ENCODE measurements at places on chromosomes 1 and 21.

DNA sequence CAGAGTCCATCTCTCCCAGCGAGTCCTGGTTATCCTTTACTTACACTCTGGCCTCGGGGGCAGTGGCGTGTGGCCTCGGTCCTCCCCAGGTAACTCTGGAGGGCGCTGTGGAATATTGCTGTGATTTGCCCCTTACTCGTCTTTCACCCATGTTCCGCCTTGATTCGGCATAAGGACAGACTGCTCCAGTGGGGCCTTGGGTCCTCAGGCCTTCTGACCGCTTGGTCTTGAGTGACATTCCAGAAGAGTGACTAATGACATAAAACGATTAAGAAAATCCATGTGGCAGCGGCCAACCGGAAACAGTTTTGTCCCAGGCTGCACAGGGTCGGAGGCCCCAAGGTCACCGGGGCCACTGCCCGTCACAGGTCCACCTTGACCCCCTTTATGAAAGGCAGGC, 11.0 kb downstream of the ICMT start:
- no peak for DNase-seq

GRCh38 chr1:36560177-36560576, 77.5 kb upstream of the CSF3R start:
- no peak for DNase-seq

GRCh38 chr1:210262897-210263272, 30.3 kb downstream of the SERTAD4 start:
- DNase-seq: no peak

GRCh38 chr1:53195246-53196016, 1.2 kb upstream of the CPT2 start:
- DNase-seq: no peak

- no peak for DNase-seq
Measured at GRCh38 chr1:15403962-15404580, 5.6 kb upstream of the EFHD2 start.

- DNase-seq: no peak
Measured at GRCh38 chr1:70288166-70288565, 66.4 kb downstream of the ANKRD13C start.

GRCh38 chr1:209072481-209072880, 511.0 kb upstream of the CAMK1G start:
- no peak for DNase-seq

GRCh38 chr1:229352975-229353374, 10.1 kb upstream of the CCSAP start:
- DNase-seq: no peak

- no peak for DNase-seq
Measured at GRCh38 chr1:59947047-59947938, 20.7 kb upstream of the CYP2J2 start.

DNA sequence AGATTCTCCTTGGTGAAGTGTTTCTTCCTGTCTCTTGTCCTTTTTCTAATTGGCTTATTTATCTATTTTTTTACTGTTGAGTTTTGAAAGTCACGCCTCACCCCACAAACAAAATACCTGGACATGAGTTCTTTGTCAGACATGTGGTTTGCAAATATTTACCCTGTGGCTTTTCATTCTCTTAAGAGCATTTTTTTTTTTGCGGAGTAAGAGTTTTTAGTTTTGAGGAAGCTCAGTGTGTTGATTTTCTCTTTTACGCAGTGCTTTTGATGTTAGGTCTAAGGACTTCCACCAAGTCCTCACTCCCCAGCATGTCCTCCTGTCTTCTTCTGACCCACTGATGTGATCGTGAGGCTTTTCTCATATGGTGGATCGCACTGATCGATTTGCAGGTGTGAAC, 7.6 kb downstream of the DFFB start:
- no peak for DNase-seq

Data from Right ventricle myocardium inferior (tissue), 1 donor.